ENCODE measurements at places on chromosomes 11 and 22.

GRCh38 chr11:80165744-80166143 is 724.9 kb upstream of the TENM4 start:
- no peak for DNase-seq

- DNase-seq = no peak
Measured at GRCh38 chr11:7527029-7527428, 13.2 kb downstream of the PPFIBP2 start.

DNA sequence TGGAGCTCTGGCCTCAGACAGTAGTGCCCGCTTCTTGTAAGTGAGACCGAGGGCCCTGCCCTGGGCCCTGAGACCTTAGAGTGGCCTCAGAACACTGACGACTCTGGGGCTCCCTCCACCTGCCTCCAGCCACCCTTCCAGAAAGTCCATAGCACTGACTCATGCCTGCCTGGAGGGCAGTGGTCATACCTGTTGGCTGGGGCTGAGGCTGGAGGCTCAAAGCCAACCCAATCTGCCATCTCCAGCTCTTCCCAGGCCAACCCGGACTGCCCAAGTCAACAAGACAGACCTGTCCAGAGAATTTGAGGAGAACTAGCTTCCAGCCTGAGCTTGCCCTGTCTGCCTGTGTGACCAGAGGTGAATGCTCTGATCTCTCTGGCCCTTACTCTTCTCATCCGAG is 66.9 kb upstream of the TTLL12 start:
- no peak for DNase-seq

GRCh38 chr11:7671347-7672215 is 1.7 kb downstream of the CYB5R2 start:
- no peak for DNase-seq

DNA sequence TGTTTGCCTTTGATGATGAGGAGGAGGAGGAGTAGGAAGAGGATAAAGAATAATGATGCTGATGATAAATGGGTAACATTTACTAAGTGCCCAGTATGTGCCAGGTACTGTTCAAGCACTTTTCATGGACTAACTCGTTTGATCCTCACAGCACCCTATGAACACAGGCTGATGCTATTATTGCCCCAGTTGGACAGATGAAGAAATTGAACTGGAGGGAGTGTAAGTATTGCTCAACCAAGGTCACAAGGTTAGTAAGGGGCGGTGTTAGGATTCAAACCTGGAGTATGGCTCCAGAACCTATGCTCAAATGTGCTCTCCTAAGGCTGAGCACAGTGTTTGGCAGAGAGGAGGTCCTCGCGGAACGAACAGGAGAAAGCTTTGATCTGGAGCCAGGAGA is 78.6 kb downstream of the SYN3 start:
- DNase-seq = no peak

DNA sequence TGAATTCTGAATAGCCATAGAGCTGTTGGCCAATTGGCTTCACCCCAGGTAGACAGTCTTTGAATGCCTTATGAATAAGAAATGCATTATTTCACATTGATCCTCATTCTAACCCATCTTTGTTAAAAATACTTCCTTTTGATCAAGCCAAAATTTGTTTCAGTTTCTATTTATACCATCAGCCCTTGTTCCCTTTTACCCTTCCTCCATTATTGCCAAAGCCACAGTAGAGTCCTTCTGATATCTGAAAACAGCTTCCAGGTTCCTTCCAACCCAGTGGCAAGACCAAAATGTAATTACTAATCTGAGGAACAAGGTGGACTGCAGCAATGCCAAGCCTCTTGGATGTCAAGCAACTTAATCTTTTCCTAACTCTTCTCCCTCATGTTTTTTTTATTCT is 458.8 kb downstream of the BUD13 start:
- DNase-seq = no peak

- no peak for DNase-seq
Measured at GRCh38 chr11:130203766-130204702, 44.5 kb downstream of the ST14 start.

DNA sequence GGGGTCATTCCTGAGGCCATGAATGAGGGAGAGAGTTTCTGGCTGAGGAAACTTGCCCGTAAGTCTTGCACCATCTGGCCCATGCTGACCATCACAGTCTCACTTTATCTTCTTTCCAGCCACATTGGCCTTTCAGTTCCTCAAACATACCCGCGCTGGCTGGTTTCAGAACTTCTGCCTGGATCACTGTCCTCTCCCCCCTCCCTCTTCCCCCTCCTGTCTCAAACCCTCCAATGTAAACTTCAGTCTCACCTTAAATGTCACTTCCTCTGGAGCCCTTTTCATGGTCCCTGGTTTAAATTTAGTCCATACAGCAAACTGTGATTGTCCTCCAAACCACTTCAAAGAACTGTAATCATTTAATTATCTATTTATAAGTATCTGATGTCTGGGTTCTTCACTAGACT is 3.7 kb upstream of the TMEM109 start:
- DNase-seq = no peak

- DNase-seq = no peak
Measured at GRCh38 chr11:129457321-129457720, 81.7 kb downstream of the BARX2 start.

- DNase-seq = no peak
Measured at GRCh38 chr11:128916681-128917080, 25.5 kb downstream of the KCNJ5 start.

DNA sequence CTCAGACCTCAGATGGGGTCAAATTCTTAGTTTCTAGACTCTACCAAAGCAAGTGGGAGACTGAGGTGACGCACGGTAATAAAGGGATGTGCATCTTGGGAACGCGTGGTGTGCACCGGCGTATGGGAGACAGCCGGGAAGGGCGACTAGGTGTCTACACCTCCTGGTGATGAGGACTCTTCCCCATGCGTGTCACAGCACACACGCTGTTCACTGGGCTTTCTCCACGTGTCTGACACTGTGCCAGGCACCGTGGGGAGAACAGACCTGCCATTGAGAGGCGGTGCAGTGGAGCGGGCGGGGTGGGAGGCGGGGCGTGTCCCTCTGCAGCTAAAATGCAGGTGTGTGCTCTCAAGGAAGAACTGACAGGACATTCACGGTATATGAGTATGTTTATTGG is 5.3 kb downstream of the FXYD6 start:
- DNase-seq = no peak

DNA sequence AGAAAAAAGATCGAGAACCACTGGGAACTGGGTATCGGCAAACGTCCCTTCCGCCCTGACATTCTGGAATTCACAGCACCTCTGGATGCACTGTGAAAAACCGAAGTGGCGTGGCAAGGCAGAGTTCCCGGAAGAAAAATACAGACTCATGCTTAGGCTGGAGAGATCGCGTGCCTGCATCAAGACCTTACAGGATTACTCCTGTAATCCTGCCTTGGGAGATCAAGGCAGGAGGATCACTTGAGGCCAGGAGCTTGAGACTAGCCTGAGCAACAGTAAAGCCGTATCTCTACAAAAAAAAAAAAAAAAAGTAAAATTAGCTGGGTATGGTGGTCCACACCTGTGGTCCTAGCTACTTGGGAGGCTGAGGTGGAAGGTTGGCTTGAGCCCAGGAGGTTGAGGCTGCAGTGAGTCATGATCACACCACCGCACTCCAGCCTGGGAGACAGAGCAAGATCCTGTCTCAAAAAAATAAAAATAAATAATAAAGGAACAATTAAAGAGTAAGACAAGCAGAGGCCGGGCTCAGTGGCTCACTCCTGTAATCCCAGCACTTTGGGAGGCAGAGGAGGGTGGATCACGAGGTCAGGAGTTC is 19.9 kb upstream of the TEF start:
- DNase-seq = no peak

GRCh38 chr11:15236559-15236958 is 121.8 kb downstream of the INSC start:
- DNase-seq = no peak

DNA sequence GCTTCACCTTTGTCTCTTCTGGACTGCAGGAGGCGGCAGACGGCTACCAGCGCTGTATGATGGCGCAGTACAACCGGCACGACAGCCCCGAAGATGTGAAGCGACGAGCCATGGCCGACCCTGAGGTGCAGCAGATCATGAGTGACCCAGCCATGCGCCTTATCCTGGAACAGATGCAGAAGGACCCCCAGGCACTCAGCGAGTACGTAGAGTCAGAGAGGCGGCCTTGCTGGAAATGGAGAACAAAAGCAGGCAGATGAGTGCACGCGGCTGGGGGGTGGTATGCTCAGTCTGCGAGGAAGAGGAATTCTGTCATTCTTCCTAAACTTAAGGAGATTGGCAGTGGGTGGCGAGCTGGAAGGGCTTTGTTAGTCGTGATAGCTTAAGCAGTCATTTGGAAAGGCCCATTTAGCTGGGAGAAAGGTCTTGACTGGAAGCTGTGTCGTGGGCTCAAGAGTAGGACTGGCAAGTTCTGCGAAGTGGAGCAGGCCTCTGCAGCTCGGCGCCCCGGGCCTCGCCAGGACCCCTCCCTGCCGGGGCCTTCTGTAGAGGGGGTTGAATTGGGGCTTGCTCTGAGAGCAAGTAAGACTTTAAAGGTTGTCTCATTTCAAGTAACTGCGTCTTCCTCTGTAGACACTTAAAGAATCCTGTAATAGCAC is 3.0 kb upstream of the FERMT3 start:
- no peak for DNase-seq

- DNase-seq = no peak
Measured at GRCh38 chr11:44376423-44376822, 66.5 kb upstream of the ALX4 start.

- no peak for DNase-seq
Measured at GRCh38 chr11:1219834-1220815, 2.7 kb upstream of the MUC5B start.

Data from H54 (cell line).